NCI-H510A (cell line): ENCODE measurements at places on chromosomes 16 and 17.

- no peak for DNase-seq
These were observed 9.9 kb upstream of the KDM8 start for GRCh38 chr16:27193300-27193990.

DNA sequence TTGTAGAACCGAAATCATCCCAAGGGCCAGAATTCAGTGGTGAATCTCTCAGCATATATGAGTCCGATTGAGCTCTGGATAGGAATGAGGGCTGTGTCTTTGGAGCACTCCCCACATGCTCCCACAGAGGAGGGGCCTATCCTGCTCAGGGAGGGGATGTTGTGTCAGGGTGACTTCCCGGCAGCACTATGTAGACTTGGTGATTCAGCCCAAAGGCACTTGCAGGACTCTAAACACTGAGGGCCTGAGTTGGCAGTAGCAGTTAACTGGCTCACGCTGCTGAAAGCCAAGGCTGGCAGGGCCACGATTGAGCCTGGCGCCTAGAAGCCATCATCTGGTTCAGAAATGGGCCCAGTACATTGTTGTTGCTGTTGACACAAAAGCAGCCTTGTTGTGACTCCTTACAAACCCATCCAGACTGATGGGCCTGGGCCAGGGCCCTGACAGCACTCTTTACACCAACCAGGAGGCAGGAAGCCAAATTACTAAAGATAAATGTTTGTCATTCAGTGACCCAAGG lies 31.9 kb downstream of the NMT1 start:
- DNase-seq, result no peak

GRCh38 chr17:6072157-6072556 lies 2.0 kb downstream of the WSCD1 start:
- no peak for DNase-seq

GRCh38 chr16:74232806-74233465 lies 63.7 kb upstream of the PSMD7 start:
- no peak for DNase-seq

DNA sequence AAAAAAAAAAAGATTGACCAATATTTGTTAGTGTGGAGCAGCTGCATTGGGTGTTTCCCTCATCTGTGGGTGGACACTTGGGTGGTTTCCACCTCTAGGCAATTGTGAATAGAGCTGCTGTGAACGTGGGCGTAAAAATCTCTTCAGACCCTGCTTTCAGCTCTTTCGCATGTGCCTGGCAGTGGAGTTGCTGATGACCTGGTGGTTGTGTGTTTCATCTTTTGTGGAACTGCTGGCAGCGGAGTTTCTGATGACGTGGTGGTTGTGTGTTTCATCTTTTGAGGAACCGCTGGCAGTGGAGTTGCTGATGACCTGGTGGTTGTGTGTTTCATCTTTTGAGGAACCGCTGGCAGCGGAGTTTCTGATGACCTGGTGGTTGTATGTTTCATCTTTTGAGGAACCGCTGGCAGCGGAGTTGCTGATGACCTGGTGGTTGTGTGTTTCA lies 21.4 kb downstream of the ZC3H18 start:
- DNase-seq, result no peak

GRCh38 chr17:20989481-20989880 lies 53.3 kb downstream of the USP22 start:
- no peak for DNase-seq

GRCh38 chr17:83109793-83110645 lies 30.6 kb downstream of the METRNL start:
- DNase-seq, result no peak

GRCh38 chr17:32684087-32684958 lies 192.6 kb downstream of the MYO1D start:
- no peak for DNase-seq

DNA sequence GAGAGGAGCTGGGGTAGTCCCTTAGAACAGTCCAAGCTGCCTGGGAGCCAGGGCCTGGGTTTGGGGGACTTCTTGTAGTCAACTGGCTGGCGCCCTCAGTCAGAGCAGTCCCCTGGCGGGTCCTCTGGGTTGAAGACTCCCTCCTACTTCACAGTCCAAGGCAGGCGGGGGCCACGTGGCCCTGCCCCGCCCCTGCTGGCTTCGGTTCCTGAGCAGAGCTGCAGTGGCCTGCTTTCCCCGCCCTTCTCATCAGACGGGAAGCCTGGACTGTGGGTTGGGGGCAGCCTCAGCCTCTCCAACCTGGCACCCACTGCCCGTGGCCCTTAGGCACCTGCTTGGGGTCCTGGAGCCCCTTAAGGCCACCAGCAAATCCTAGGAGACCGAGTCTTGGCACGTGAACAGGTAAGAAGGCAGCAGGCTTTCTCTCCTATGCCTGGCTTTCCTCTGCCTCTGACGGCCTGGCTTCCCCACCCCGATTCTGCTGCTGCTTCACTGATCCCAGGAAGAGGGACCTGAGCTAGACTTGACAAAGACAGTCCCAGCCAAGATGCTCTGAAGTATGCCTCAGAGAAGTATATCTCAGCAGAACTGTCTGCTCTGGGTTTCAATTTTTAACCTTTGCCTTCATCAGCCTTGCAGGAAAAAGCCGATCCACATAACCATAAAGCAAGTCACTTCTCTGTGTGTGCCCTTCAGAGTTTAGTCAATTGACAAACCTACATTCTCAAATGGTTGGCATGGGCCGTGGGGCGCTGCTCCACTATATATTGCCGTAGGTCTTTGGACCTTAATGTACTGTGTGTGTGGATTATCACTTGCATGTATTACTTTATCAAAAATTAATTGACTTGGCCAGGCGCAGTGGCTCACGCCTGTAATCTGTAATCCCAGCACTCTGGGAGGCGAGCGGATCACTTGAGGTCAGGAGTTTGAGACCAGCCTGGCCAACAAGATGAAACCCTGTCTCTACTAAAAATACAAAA lies 56.3 kb downstream of the SF3B3 start:
- DNase-seq, result no peak
